ENCODE measurements at places on chromosomes 7 and 10. TPM values are rescaled to one million over a fixed set of nuclear protein-coding genes. Genes with fewer than 3 reads are reported as not detected.

Gene RHBDD2
- total RNA-seq = 65.7 TPM

Gene EPHB4
- 44.2 TPM for total RNA-seq

Gene ZFYVE27
- total RNA-seq = 30.0 TPM

Gene GPER1
- total RNA-seq = 0.36 TPM

Gene FGFBP3
- 13.9 TPM for total RNA-seq

Gene ANKRD2
- total RNA-seq = not detected

Gene LRRC61
- 3.9 TPM for total RNA-seq

Gene DENND2A
- total RNA-seq = 22.3 TPM

Gene MINDY4
- 2.9 TPM for total RNA-seq

Gene MCM10
- total RNA-seq = 0.94 TPM

Gene CLDN4
- total RNA-seq = 1.7 TPM

- no peak for ATAC-seq
Observed at GRCh38 chr7:47791682-47792081, 156.6 kb downstream of the PKD1L1 start.

DNA sequence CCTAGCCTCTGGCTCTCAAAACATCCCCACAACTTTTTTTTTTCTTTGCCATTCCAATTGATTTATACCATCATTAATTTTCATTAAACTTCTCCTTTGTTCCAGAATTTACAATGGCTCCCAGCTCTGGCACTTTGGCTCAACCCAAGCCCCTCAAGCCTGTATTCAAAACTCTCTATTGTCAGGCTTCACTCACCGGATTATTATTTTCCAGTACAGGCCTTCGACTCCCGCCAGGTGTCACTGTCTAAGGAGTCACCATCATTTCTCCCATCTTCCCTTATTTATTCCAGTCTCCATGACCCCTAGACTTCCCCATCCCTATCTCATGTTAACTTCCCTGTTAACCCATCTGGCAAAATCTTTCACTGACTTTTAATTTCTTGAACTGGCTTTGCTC lies 67.8 kb downstream of the HIPK2 start:
- peak; percentile 62 for ATAC-seq

GRCh38 chr7:111138193-111138569 lies 47.3 kb downstream of the LRRN3 start:
- ATAC-seq = no peak

- no peak for ATAC-seq
Observed at GRCh38 chr7:36190447-36191291, 37.6 kb downstream of the EEPD1 start.

DNA sequence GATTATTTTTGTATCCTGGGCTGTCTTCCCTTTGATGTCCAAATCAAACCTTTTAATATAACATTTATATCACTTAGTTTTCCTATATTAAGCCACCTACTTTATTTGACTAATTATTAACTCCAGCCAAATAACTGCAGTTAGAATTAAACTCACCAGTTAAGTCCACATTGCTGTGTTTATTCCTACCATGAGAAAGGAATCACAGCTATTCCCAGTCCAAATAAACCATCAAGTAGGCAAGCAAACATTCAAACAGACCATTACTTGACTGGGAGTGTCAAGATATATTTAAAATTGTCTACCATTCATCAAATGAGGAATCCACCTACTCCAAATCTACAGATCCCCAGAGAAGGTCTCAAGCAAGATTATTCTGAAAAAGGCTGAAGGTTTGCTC lies 22.4 kb downstream of the PDE1C start:
- no peak for ATAC-seq

DNA sequence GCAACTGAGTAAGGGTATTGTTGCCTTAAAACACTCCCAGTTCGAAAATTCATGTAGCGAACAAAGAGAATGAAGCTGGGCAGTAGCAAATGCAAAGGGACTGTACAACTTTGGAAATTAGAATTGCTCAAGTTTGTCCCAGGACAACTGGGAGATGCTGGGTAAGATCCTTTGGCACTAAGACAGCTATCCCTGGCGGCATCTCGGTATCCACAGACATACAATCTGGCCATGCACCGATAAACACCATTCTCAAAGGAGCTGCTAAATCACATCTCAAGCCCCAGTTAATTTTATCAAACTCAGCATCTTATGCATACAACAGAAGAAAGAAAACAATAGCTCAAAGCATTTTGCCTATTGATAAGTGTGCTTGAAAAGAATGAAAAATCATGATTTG lies 177.3 kb downstream of the AMPH start:
- no peak for ATAC-seq

- ATAC-seq = no peak
Observed at GRCh38 chr10:113469796-113470195, 83.1 kb upstream of the HABP2 start.

DNA sequence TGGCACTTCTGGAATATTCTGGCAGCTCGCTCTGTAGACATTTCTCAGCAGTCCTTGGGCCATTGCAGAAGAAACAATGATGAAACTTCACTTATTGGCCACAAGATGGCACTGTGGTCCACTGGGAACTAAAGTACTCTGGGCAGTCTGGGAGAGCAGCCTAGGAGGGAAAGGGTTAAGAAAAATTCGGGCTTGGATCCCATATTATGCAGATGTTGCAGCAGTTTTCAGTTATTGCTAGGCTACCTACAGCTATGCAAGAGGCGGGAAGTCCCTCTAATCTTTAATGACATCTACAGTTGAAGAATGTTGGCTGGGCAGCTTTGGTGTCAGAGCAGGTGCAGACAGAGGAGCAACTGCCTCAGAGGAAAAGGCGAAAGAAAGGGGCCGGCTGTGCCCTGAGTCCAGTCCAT lies 201.7 kb upstream of the PRSS58 start:
- ATAC-seq = peak; percentile 94

DNA sequence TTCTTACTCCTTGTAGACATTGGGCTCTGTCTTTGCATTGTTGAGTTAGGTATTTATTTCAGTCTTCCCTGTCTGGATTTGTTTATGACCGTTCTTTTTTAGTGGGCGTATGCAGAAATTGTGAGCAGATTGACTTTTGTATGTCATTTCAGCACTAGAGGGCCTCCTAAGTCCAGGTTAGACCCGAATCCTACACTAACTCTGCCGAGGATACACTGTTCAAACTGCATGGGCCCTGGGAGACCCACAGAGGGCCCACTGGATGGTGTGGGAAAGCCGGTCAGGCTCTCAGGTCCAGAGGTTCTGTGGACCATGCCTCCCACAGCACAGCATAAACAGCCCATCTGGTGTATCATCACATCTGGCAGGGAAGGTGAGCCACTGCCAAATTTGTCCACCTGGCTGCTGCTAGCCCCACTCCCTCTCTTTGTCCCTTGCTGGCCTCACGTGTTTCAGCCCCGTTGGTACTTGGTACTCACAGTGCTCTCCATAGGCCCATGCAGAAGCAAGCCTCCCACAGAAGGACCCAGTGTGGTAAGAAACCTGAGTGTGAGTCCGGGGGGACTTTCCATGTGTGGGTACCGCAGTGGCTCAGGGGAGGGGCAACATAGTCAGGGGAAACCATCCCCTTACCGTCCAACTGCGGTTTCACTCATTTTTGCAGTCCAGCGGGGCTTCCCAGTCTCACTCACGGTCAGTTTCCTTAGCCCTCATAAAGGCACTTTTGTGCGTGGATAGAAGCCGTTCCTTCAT lies 112.8 kb downstream of the APBB1IP start:
- ATAC-seq = no peak

DNA sequence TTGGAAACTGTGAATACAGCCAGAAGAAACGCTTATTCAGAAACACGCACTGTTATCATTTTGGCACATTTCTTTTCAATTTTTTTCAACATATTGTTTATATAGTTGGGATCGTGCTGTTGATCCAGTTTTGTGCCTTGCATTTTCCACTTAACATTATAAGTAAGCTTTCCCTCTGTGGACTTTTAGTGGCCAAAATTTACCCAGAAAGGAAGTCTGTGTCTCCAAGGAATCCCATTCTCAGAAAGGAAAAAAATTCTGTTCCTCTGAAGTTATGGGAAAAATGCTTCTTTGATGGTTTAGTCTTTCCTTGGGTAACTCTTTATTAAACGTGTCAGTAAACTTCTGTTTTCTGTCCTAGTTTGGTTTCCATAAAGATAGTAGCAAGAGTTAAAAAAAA lies 280.0 kb downstream of the REEP3 start:
- ATAC-seq = no peak

- ATAC-seq = no peak
Observed at GRCh38 chr7:102095321-102096011, 191.2 kb upstream of the SH2B2 start.

DNA sequence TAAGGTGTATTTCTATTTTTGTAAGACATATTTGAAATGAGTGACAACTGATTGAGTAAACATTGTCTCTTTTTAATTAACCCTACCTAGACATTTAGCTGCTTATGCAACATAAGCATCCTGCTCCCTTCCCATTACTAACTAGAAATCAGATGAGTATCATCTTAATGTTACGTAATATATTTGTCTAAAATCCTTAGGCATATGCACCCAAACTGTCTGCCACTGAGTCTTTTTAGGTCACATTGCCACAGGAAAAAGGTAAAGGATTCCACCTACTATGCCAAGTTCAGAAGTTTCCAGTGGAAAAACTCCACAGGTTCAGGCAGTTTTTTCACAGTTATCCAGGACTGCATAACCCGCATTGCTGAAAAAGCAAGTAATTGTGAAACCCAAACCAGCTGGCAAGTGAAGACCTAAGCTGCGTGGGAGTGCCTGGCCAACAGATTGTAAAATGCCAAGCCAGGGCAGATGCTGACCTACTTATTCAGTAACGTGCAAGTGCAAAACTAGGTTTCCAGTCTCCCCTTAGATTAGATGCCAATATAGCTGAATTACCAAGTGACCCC lies 983.7 kb downstream of the GATA3 start:
- ATAC-seq = no peak

- ATAC-seq = no peak
Observed at GRCh38 chr10:71184421-71184820, 27.9 kb upstream of the UNC5B start.

DNA sequence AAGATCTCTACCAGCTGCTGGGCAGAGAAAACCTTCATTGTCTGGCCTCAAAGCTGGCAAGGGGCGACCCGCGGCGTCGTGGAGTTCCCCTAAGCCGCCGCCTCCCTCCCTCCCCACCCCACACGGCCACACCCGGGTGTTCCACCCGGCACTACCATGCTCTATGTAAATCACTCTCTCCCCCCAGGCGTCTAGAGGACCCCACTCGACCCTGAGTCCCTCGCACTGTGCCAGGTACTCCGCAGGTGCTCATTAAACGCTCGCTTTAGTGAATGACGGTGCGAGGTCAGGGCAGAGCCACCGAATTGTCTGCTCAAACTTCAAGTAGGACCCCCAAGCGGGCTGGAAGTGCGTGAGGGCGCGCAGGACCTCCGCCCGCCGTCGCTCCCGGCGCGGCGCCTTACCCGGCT lies 628 bp downstream of the PARP12 start:
- ATAC-seq = no peak

GRCh38 chr7:7969306-7970236 lies 975 bp downstream of the GLCCI1 start:
- peak; percentile 4 for ATAC-seq

DNA sequence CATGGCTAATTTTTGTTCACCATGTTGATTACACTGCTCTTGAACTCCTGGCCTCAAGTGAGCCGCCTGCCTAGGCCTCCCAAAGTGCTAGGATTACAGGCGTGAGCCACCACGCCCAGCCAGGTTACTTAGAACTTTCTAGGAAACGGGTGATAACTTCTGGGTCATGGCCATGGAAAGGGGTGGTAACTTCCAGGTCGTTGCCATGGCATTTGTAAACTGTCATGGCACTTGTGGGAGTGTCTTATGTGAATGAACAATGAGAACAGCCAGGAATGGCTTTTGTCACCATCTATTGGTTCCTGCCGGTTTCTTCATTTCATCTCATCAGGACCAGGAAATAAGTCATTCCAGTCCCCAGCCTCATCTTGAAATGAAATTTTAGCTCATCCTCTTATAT lies 120.9 kb downstream of the SLC16A9 start:
- ATAC-seq = no peak

DNA sequence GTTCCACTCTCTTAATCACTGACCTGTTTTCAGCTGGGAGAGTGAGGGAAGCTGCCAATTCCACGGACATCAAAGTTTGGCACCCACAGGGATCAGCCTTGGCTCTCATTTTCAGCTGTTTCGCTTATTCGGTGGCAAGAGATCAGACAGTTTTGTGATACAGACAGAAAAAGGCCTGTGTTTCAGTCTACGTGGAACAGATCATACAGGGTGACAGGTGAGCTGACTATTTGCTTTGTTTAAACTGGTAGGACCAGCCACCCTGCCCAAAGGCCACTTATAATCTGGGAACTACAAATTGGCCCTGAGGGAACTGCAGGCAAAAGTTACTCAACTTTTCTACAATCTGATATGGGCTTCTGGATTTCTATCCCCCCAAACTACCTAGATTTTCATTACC lies 128.6 kb downstream of the ZNF467 start:
- no peak for ATAC-seq

DNA sequence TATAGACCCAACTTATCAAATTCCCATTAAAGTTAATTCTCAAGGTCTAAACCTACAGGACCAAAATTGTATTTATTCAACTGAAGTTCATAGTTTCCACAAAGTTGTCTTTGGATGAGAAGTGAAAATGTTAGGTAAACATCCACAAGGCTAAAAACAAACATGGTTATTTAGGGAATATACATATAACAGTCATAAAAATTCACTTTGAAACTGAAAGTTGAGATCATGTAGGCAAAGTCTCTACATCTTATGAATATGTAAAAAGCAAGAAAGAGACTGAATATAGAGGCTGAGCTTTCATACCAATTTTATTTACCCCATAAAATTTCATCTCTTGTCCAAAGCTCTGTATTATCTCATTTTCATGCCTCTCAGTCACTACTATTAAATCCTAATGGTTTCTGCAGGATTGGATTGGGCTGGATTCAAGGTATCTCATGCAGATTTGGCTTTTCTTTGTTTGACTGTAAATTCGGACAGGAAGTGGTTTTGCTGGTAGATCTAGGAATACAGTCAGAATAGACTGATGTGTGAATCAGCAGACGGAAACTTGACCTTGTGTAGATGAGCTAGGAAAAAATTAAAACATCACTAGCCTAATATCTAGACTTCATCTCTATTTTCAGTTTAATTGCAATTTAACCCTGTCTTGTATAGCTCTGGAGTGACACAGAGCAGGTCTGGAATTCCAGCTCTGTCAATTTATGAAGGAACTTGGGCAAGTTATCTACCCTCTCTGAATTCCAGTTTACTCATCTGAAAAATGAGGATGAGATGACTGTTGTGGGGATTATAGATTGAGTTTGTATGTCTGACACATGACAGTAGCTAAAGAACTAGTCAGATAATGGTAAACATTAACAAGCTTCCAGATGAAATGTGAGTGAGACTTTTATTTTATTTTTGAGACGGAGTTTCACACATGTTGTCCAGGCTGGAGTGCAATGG lies 27.3 kb upstream of the SKAP2 start:
- peak; percentile 61 for ATAC-seq

DNA sequence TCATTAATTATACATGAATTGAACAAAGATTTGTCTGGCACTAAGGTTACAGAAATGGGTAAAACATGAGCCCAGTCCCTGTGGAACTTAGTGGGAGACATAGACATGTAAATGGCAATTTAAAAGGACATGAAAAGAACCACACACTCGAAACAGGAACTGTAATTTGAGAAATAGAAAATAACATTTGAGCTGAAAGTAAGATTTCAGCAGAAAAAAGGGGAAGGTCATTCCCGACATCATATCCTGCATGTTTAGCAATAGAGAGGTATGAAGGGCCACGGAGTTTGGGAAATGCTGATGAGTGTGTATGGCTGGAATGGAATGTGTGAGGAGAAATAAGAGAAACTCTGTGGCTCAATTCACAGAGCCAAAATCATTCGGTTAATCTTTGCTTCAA lies 175.4 kb upstream of the AHR start:
- no peak for ATAC-seq

Data from motor neuron (in vitro differentiated cells).